ENCODE measurements at places on chromosomes 3 and 15.

- DNase-seq, result no peak
Observed at GRCh38 chr3:98057631-98058030, 22.5 kb upstream of the GABRR3 start.

DNA sequence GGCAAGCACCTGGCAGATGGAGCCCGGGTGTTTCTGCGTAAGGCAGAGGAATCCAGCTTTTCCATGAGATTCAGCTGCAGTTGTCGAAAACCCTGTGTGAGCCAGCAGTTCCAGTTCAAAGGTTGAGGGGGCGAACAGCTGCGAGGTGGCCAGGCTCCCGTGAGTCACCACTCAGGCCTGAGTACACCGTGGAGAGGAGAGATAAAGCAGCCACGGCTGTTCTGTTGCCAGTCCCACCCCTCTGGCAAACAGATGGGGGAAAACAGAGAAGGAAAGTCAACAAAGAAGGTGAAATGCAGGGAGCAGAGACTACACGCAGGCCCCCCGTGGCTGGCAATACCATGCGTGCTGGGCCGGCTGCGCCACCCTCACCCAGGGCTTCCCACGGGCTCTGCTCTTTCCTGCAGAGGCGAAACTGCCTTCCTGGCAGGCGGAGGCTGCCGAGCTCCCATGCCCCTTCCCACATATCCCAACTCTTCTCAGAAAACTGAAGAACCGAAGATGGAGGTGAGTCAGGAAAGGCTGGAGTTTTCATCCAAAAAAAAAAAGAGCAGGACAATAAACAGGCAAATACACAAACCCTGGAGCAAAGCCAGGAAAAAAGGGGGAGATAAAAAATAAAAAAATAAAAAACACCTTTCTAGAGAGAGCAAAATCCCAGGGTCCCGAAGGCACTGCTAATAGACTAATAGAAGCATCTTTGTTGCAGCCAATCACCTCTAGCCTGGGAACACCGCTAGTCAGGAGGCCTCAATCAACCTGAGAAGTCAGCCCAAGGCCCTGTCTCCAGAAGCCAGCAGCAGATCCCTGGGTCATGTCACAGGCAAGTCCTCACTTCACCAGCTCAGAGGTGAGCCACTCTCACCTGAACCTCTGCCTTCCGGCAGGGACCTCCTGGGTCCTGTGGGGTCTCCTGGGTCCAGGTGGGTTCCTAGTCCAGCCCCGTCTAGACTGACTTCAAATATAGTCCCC is 37.7 kb downstream of the FAM174B start:
- DNase-seq, result no peak

DNA sequence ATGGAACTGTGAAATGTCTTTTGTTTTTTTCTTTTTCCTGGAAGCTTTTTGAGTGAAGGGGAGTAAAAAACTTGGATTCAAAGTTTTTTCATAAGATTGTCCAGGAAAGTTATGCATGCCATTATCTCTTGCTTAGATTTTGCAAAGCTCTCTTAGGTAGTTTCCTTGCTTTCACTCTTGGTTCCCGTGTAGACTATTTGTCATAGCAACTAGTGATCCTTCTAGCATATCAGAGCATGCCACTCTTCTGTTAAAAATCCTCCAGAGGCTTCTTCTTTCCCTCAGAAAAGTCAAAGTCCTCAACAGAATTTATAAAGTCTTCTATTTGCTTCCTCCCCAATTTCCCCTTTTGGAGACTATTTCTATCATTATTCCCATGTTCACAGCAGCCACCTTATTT is 21.1 kb downstream of the GTF2E1 start:
- no peak for DNase-seq

GRCh38 chr3:112137781-112138180 is 4.7 kb upstream of the GCSAM start:
- no peak for DNase-seq

DNA sequence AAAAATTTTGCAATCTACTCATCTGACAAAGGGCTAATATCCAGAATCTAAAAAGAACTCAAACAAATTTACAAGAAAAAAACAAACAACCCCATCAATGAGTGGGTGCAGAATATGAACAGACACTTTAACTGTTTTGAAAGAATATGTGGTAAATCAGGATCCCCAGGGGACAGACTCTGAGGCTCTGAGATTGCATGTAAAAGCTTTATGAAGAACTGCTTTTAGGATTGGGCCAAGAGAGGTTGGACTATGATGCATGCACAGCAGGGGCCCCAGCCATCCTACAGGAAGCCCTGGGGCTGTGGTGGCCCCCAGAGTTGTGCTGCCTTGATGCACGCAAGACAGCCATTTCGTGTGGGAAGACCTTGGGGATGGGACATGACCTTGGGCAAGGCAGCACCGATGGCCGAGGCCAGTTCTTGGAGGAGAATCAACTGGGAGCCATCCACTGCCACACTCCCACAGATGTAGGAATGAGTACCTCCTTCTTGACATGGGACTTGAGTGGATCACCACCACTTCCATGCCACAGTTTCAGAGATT is 298.1 kb upstream of the THBS1 start:
- DNase-seq, result no peak

GRCh38 chr3:141249041-141249440 is 17.4 kb downstream of the PXYLP1 start:
- no peak for DNase-seq

GRCh38 chr3:132568422-132568821 is 28.6 kb upstream of the ACKR4 start:
- DNase-seq, result no peak

DNA sequence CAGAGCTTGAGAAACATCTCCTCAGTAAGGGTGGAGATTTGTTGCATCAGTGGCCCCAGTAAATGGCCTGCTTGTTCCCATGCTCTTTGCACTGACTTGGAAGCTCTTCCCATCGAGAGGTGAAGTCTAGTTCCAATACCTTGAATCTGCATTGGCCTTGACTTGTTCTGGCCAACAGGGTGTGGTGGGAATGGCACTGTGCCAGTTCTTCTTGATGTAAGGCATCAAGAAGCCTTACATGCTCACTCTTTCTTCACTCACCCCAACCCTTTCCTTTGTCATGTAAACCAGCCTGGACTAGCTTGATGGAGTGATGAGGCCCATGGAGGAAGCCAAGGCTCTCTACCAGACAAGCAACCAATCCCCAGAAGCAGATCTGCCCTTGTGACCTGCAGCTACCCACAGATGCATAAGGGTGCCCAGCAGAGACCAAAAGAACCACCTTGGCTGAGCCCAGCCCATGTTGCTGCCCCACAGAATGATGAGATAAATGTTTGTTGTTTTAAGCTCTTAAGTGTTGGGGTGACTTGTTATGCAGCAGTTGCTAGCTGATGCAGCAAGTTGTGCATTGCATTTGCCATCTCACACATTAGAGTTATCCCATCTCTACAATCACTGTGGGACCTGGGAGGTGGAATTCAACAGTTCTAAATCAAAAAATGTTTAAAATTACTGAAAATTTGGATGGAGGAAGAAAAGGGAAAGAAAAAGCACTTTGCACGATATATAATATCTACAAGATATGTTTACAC is 11.1 kb upstream of the MGLL start:
- DNase-seq, result no peak

GRCh38 chr15:81286621-81287121 is 37.3 kb downstream of the STARD5 start:
- no peak for DNase-seq

GRCh38 chr3:63060412-63060811 is 185.2 kb upstream of the CADPS start:
- no peak for DNase-seq

DNA sequence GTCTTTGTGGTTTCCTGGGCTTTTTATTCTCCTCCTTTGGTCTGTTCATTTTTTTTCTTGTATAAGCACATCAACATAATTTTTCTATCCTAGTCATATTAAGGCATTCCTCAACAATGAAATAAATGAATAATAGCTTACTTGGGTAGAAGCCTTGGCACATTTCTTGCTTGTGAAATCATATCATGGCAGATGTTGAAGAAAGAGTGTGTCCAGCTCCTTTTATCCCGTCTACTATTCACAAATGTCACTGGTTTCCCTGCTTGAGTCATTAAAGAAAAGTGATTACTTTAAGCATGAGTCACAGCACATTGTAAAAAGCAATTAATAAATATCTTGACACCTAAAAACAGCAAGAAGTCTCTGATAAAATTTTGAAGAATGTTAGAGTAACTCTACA is 42.1 kb downstream of the MINAR1 start:
- no peak for DNase-seq

DNA sequence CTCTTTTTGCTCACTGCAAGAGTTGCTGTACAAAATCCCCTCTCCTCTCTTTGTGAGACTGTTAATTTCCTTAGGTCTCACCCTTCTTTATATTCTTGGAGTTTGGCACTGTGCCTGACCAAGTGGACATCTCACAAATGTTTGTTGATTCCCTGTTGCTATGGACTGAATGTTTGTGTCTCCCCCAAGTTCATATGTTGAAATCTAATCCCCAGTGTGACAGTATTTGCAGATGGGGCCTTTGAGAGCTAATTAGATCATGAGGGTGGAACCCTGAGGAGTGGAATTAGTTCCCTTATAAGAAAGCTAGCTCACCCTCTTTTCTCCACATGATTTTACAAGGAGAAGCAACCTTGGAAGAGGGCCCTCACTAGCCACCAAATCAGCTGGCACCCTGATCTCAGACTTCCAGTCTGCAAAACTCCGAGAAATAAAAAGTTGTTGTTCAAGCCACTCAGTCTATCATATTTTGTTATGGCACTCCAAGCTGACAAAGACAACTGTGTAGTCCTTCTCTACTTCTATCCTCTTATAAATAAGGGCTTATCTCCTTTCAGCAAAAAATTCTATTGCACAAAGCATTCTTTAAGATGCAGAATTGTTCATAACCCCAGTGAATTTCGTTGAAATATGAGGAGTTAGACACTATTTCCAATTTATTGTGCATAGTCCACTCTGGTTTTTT is 65.5 kb upstream of the NPHP3 start:
- no peak for DNase-seq

- no peak for DNase-seq
Observed at GRCh38 chr3:168453623-168454022, 357.9 kb upstream of the GOLIM4 start.

GRCh38 chr3:109316162-109316730 is at the start of gene DPPA2:
Gene DPPA2 (minus strand): TSS chr3:109316517. CDS start chr3:109314542, 1,975 bp downstream.
- DNase-seq, result no peak
